Activated CD4-positive, alpha-beta T cell treated with anti-CD3 and anti-CD28 coated beads, Interleukin-2, amount 50 U/mL, for 1 hour (primary cell): ENCODE measurements at places on chromosomes 7 and 10.

GRCh38 chr10:19862811-19863515, 46.7 kb downstream of the PLXDC2 start:
- DNase-seq = no peak

DNA sequence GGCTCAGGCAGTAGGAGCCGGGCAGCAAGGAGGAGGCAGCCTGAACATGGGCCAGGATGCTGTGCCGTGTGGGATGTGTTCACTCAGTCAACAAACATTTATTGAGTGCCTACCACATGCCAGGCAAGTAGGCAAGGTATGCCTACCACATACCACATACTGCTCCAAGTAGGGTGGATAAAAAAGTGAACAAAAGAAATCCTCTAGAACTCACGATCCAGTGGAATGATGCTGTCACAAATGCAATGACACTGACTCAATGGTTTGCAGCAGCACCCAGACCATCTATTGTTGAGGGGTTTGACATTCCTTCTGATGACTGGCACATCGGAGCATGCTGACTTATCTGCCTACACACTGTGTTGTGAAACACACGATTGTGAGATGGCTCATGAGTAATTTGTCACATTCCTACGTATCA, 413.5 kb downstream of the NRG3 start:
- no peak for DNase-seq

GRCh38 chr7:29974286-29974685, 15.3 kb downstream of the SCRN1 start:
- DNase-seq = no peak

DNA sequence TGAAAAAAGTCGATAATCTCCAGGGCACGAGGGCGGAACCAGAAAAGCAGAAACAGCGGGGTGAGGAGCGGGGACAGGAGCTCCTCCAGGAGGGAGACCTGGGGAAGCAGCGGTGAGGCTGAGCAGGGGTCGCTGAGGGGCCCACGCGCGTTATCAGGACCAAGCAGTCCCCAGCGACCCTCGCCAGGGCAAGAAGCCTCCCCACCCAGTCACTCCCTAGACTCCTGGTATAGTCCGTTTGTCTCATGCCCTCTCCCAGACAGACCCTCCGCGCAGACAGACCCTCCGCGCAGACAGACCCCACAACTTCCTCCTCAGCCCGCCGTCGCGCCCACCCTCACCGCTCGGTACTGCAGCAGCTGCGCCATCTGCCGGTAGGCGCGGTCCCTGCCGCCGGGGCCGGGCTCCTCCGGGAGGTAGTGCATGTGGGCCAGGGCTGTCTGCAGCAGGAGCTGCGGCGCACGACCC, 6.3 kb downstream of the ATG9B start:
- peak; percentile 83 for DNase-seq

GRCh38 chr7:142864980-142865747, 10.3 kb downstream of the EPHB6 start:
- no peak for DNase-seq

DNA sequence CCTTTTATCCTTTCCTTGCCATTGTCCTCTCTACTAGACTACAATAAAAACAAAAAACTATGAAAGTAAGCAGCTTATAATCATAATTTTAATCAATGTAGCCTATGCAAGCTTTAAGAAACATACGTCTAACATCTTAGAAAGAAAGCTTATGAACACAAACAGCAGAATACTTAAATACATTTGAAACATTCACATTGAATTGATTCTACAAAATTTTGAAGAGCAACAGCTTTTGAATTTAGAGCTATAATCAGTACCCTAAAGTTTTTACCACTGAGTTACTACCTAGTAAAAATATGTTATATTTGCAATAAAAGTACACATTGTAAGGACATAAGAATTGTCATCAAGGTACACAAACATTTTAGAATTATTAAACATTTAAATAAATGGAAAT, 7.2 kb downstream of the MEOX2 start:
- DNase-seq = no peak

- no peak for DNase-seq
These were observed 82.0 kb downstream of the DOCK4 start for GRCh38 chr7:112124061-112124766.

- DNase-seq = no peak
These were observed 5.7 kb downstream of the SLC29A3 start for GRCh38 chr10:71324743-71325142.

GRCh38 chr7:42639930-42640329, 271.9 kb downstream of the C7orf25 start:
- DNase-seq = no peak

- no peak for DNase-seq
These were observed 1272.8 kb downstream of the TYW1 start for GRCh38 chr7:68269405-68269804.

- DNase-seq = no peak
These were observed 31.6 kb downstream of the ENO4 start for GRCh38 chr10:116880716-116881482.

DNA sequence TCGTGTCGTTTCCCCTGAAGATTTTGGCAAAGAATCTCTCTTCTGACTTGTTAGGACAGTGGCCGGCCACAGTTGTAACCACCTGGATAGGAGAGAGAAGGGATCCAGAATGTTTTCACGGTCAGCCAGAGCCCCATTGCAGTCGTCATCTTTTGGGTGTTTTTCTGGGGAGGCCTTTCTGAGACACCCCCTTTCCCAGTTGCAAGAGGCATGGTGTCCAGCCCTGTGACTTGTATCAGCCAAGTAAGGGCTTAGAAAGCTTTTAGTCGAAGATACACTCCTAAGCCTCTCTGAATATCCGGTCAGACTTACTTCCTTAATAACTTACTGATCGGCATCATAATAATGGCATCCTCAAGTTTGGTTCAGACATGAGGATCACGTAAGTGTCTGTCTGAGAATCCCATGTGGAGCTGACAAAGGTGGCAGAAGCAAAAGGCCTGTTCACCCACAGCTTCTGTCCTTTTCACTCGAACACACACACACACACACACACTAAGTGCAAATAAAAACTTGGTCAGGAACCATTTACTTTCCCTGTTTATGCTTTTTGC, 435.7 kb upstream of the GALNT17 start:
- DNase-seq = no peak

GRCh38 chr10:73019100-73019499, 64.5 kb upstream of the PLA2G12B start:
- DNase-seq = no peak

DNA sequence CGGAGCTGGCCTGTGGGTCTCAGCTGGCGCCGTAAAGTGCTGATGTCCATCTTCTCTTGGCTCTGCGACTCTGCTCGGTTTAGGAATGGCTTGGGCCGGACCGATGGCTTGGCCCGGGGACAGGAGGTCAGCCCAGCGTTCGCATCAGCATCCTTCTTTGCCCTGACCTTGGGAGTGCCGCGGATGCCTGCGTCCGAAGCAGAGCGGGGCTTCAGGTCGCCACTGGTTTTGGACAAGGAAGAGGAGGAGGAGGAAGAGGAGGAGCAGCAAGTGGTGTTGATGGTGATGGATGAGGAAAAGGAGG, 109.3 kb downstream of the NEURL1 start:
- DNase-seq = no peak

GRCh38 chr10:113337142-113337541, 215.7 kb upstream of the HABP2 start:
- no peak for DNase-seq

- no peak for DNase-seq
These were observed 88.2 kb upstream of the MKX start for GRCh38 chr10:27833792-27834191.

GRCh38 chr7:619368-619840, 99.8 kb upstream of the PDGFA start:
- DNase-seq = no peak

DNA sequence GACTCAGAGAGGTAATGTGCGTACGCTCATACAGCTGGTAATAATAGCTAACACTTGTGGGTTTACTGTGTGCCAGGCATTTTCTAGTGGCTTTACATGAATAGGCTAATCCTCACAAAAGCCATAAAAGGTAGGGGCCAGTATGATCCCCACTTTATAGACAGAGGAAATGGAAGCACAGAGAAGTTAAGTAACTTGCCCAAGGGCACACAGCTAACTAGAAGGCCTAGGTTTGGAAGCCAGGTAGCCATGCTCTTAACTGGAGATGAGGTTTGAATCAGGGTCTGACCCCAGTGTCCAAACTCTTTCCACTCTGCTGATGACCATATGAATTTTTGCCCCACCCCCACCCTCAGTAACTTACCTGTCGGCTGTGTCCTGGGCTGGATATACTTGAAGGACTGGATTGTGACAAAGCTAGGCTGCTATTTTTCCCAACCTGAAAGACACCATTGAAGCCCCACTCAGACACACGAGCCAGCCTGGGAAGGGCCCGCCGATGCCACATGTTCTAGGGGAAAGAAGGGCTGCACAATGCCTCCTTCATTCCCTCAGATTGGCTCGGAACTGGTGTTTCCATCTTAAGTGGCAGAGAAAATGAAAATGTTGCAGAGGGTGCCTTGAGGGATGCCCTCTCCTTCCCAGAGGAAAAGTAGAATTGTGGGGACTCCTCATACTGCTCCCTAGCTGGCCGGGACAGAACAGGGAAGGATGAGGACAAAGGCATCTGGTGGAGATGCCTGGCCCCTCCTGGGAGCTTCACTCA, 29.1 kb upstream of the EFCAB10 start:
- DNase-seq = no peak

DNA sequence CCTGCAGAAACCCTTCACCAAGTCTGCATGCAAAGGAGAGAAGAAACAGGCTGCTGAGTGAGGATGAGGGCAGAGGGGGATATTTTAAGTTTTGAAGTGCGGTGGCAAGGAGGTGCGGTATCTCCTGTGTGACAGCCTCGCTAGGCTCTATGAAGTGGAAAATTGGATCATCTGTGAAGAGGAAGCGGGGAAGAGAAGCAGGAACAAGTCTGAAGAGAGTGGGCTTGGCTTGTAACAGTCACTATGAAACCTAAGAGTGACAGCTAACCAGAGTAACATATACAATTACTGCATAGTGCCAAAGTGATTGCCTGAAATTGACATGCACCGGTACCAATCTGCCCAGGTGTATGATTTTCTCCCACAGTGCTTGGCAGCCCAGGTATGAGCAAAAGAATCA, 287.5 kb upstream of the KLF14 start:
- DNase-seq = no peak

DNA sequence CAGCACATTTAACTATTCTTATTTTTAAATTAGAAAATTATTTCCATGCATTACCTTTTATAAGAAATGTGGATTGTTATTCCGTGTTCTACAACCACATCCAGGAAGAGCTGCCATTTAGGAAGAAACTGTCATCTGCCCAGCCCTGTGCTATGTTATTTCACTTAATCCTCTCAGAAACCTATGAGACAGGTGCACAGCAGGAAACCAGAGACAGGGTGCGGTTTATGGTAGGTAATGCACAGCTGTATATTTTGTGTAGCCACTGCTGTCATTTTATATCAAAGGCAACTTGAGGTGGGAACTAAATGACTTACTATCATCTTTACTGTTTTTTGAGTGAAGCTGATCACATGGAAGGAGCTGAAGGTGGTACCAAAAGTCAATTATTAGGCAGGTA, 232.3 kb downstream of the MAGI2 start:
- no peak for DNase-seq

GRCh38 chr10:93576888-93577287, 10.4 kb downstream of the FFAR4 start:
- no peak for DNase-seq

DNA sequence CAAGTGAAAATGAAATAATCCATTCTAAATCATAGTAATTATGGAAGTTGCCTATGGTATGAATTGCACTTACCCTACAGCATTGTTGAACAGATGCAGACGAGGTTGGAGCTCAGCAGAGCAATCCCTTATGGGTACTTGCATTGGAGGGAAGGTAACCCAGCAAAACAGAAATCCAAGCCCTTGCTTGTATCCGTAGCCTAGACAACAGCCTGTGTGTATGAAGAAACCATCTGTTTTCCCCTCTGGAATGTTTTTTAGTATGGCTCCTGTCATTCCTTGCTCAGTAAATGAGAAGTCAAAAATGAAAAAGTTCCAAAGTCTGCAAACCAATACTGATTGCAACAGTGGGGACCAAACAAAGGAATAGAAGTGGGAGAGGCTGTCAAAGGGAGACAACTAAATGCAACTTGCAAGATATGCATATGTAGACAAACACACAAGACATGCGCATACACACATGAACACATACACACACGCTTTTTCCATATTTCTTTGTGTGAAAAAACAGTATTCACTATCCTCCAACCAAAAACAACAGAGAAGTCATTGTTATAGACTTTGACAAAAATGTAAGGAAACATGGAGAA, 260.8 kb downstream of the DYNC1I1 start:
- DNase-seq = no peak

DNA sequence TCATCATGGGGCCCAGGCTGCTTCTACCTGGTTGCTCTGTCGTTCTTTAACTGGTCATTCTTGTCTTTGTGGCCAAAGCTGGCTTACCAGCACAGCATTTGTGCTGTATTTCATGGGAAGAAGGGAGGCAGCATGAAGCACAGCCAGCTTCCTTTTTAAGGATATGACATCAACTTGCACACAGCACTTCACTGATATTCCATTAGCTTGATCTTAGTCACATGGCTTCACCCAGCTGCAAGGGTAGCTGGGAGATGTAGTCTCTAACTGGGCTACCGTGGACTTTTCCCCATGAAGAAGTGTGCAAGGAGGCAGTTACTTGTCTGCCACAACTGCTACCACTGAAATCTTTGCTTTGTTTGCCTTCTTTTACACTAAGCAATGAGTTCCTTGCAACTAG, 525.2 kb downstream of the LRMDA start:
- DNase-seq = no peak

GRCh38 chr10:126199221-126199998, 188.9 kb downstream of the ADAM12 start:
- DNase-seq = no peak

DNA sequence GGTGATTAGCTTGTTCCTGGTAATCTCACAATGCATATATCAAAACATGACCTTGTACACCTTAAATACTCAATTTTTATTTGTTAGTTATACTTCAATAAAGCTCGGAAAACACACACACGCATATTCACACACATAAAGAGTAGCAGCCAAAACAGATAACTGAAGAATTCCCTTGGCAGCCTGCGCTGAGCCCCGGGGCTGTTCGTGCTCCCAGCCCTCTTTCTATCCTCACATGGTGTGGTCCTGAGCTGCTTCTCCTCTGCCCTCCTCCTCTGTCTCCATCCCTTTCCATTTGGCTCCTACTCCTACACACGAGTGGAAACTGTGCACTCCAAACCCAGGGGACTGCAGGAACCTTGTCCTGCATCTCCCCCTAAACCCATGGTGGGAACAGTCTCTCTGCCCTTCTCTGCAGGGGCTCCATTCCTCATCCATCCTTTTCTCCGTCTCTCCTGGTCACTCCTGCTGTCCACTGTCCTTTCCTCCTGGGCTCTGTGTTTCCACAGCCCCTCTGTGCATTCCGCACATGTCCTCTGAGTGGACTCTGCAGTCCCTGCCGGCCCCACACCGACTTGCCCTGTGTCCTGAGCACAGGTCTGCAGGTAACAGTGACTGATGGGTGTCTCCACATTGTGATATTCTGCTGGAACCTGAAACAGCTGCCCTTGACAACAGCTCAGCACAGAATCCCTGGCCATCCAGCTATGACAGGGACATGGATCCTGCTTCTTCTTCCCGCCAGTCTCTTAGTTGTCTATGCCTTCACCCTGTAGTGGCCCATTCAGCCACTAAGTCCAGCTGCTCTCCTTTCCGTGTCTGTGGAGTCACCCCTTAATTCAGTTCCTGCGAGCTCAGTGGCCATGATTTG, 216.8 kb upstream of the ZNF32 start:
- no peak for DNase-seq

GRCh38 chr7:7607010-7607409, 33.5 kb upstream of the UMAD1 start:
- no peak for DNase-seq
